ENCODE measurements at places on chromosomes 3 and 15.

DNA sequence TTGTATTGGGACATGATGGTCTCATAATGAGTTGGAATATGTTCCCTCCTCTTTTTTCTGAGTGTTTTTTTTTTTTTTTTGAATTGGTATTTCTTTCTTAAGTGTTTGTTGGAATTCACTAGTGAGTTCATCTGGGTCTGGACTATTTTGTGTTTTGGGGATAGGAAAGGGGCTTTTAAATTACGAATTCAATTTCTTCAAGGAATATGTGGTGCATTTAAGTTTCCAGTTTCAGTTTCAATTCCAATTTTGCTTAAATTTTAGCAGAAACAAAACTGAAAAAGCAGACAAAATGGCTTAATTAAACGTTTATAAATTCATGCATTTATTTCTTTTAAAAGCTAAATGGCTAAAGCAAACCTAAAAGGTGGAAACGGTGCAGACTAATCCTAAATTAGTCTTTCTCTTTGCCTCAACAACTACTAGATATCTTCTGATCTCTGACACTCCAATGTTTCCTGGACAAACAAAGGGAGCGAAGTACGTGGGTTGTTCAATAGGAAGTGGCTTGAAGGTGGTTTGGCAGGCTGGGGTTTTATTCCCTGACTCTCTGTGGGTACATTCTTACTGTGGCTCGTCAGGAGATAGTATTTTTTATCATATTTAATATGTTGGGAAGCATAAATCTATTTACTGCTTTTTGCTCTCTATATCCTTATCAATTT lies 50.0 kb upstream of the CORO2B start:
- no peak for DNase-seq

- DNase-seq = no peak
Observed at GRCh38 chr3:112617285-112617684, 23.7 kb downstream of the CCDC80 start.

DNA sequence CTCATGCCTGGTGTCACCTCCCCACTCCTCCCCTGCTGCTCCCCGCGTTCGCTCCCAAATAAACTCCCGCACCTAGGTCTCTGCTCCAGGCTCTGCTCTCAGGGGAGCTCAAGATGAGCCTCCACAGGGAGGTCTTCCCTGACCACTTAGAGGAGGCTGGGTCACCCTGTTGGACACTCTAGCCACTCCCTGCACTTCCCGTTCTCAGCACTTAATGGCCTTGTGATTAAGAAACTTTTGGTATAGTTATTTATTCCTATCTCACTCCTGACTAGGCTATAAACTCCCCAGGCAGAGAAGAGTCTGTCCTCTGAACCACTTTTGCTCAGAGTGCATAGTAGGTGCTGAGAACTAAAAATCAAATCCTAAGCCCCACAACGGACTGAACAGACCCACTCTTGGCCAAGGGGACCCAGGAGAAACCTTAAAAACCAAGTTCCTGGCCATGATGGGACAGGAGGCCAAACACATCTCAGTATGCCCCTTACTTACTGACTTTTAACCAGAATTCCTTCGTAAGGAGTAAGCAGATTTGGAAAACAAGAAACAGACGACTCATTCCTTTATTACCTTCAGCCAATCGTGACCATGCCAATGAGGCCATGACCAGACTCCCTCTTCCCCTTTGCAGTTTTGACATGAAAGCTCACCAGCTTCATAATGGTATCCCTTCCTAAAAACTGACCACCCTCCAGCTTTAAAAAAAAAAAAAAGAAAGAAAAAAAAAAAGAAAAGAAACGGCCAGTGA lies 69.0 kb upstream of the HRH1 start:
- no peak for DNase-seq

DNA sequence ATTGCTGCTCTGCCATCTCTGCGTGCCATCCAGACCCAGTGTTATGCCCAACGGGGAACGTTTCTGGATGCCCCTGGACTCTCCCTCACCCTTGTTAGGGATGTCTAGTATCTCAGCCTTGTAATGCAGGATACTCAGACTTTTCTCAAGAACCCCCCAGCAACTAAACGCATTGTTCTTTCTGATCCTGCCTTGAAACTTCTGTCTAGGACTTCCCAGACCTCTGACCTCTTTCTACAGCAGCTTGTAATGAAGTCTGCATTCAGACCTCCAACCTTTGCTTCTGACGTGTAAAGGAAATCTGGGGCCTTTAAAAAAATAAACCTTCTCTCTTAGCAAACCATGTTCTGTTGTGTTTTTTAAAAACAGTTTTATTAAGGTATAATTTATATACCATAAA lies 139.5 kb downstream of the KCNAB1 start:
- no peak for DNase-seq

- DNase-seq = no peak
Observed at GRCh38 chr15:26628071-26628470, 144.8 kb downstream of the GABRB3 start.

- DNase-seq = no peak
Observed at GRCh38 chr15:79329171-79329611, 18.3 kb downstream of the TMED3 start.

GRCh38 chr3:127987309-127987995 lies 64.8 kb upstream of the SEC61A1 start:
- no peak for DNase-seq

- peak; percentile 57 for DNase-seq
Observed at GRCh38 chr15:90812171-90812957, 56.0 kb upstream of the FURIN start.

DNA sequence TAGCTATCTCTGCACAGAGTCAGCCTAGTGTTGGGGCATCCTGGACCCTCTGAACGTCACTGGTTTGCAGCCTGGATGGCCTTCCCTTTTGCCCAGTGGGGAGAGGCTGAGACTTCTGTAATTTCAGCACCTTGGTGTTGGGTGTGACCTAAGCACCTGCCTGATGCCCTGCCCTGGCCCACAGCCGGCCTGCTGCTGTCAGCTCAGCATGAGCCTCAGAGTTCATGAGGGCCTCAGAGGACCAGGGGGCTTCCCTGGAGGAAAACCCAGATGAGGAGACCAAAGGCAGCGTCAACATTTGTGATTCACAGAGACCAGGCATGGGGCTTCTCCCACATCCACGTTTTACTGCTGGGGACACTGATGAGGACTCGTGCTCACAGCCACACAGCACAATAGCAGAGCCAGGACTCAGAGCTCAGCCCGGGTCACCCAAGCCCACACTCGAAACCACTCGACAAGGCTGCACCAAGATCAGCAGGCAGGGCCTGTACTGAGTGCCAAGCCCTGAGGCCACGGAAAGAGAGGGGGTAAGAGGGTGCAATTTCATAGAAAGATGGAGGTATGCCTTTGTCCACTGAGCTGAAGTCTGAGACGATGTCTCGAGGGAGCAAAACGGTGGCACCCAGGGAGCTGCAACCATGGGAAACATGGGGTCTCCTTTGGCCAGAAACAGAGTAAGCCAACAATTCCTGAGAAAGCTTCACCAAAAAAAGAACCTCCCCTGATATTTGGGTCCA lies 9.9 kb upstream of the GP9 start:
- DNase-seq = no peak

DNA sequence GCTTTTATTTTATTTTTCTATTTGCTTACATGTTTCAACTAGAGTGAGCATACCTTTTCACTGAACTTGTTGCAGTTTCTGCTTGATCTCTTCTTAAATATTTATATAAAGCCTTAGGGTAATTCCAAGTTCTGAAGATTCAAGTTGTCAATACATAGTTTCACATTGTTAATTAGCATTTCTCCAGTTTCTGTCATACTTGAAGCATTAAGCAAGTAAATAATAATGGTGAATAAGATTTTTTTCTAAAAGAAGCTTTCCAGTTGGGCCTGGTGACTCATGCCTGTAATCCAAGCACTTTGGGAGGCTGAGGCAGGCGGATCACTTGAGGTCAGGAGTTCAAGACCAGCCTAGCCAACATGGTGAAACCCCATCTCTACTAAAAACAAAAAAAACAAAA lies 53.9 kb downstream of the CALML4 start:
- DNase-seq = no peak

DNA sequence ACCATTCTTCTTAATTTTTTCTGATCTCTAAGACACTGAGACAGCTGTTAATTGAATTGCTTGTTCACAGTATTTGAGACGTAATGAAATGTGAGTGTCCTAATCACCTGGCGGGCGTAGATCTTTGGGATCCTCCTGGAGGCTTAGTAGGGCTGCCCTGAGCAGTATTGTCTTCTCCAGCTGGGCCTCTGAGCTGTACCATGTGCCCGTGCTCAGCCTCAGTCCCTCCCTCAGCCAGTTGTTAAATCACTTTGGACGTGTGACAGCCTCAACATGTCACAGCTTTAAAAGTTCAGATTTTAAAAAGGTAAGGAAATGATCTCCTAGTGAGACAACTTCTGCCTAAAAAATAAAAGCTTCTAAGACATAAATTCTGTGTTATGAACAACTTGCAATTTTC lies 35.5 kb downstream of the IGF1R start:
- DNase-seq = no peak

DNA sequence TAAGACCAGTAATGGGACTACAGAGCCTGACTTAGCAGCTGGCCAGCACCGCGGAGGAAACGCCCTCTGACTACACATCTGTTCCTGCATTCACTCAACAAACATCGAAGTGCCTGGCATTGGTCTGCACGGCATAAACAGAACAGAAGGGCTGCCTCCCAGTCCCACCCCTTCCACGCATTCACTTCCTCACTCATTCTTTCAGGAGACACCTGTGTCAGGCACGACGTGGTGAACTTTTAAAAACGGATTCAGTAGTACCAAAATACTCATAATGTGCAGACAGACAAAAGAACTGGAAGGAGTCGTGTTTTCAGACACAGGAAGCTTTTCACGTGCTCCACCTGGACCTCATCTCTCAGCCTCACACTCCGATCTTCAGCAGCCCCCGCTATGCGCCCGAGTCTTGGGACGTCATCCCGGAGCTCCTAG lies 123.3 kb downstream of the XXYLT1 start:
- no peak for DNase-seq

DNA sequence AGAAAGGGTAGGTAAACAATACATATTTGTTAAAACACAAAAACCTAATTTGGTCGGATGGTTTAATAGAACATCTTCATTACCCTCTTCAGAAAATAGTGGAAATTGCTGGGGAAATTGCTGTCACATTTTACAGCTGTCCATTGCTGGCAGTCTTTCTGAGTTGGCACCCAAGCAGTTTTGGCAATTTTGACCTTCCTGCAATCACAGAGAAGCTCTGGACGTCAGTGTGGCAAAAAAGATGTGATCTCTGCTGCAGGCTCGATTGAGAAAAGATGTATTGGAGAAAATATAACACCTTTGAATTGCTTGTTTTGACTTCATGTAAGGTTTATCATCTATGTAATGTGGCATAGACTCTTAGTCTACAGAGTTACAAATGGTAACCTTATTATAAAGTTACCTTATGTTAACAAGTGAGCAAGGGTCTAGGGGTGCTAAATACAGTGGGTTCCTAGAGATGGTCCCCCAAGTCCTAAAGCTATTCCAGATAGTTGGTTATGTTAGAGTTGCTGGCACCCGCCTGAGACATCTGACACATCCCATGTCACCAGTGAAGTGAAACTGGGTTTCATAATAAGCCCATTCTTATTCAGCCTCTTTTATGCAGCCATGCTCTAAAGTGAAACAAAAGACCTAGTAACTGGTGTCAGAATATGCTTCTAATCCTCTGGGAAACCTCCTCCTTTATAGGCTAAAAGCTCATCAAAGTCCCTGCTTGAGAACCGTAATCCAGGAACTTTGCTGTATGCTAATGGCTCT lies 14.0 kb downstream of the UBE2E1 start:
- DNase-seq = no peak

- no peak for DNase-seq
Observed at GRCh38 chr15:81296673-81297072, 27.3 kb downstream of the STARD5 start.

- DNase-seq = no peak
Observed at GRCh38 chr3:53111822-53112221, 18.4 kb downstream of the RFT1 start.

- DNase-seq = no peak
Observed at GRCh38 chr15:49212897-49213296, 42.9 kb downstream of the GALK2 start.

- no peak for DNase-seq
Observed at GRCh38 chr3:133701435-133702358, 40.0 kb upstream of the TOPBP1 start.

DNA sequence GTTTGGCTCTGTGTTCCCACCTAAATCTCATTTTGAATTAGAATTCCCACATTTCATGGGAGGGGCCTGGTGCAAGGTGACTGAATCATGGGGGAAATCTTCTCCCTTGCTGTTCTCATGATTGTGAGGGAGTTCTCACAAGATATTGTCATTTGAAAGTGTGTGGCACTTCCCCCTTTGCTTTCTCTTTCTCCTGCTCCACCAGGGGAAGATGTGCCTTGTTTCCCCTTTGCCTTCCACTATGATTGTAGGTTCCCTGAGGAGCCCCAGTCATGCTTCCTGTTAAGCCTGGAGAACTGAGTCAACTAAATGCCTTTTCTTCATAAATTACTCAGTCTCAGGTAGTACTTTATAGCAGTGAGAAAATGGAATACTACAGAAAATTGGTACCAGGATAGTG lies 157.2 kb upstream of the TPRG1 start:
- no peak for DNase-seq

DNA sequence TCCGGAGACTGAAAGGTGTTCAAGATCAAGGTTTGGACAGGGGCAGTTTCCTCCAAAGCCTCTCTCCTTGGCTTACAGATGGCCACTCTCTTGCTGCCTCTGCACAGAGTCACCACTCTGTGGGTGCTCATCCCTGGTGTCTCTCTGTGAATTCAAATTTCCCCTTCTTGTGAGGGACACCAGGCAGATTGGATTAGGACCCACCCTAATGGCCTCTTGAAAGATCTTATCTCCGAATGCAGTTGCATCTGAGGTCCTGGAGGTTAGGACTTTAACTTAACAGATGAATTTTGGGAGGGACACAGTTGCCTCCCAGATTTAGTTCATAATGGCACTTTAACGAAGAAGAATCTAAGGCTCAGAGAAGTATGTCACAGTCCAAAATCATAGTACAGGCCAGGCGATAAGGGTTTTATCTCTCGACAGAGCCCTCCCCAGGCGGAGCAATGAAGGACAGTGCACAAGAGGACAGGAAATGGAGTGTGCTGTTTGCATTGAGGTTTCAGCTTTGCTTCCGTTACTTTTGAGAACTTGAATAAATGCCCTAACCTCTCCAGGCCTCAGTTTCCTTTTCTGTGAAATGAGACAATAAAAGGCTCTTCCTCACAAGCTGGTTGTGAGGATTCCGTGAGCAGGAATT lies 38.9 kb upstream of the KIF23 start:
- DNase-seq = no peak

DNA sequence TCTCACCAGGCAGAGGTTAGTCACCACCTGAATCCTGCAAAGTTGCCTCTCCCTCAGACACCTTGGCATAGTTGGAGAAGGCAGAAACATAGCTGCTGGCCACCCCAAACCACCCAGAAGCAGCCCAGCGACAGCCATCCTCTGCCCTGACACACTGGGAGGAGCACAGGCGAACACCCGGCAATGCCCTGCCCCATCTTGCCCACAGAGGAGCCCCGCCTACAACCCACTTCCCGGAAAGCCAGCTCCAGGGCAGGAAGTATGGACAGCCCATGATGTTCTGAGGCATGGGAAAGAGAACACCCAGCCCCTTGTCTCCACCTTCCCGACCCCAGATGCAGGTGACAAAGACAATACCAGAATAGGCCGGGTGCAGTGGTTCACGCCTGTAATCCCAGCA lies 12.6 kb upstream of the SHISA5 start:
- no peak for DNase-seq

GRCh38 chr3:9066775-9067174 lies 103.5 kb upstream of the RAD18 start:
- DNase-seq = no peak
